ENCODE measurements at places on chromosomes 6 and 20.

DNA sequence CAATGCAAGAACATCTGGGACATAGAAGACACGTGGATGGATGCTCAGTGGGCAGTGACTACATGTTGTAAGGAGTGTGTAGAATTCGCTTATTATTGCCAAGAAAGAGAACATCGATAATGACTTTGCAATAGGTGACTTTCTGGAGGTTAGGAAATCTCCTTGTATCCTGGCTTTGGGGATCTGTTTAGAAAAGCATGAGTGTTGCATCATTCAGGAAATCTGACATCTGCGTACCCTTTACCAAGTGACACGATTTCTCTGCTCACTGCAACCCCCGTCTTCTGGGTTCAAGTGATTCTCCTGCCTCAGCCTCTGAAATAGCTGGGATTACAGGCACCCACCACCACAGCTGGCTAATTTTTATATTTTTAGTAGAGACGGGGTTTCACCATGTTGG is 23.2 kb downstream of the RIN2 start:
- DNase-seq, result no peak

- DNase-seq, result no peak
These were observed 14.0 kb downstream of the ZC2HC1B start for GRCh38 chr6:143878272-143878760.

GRCh38 chr20:50691573-50692551 is 520 bp upstream of the RIPOR3 start:
- no peak for DNase-seq

GRCh38 chr20:50891138-50891537 is 40.1 kb downstream of the ADNP start:
- no peak for DNase-seq

DNA sequence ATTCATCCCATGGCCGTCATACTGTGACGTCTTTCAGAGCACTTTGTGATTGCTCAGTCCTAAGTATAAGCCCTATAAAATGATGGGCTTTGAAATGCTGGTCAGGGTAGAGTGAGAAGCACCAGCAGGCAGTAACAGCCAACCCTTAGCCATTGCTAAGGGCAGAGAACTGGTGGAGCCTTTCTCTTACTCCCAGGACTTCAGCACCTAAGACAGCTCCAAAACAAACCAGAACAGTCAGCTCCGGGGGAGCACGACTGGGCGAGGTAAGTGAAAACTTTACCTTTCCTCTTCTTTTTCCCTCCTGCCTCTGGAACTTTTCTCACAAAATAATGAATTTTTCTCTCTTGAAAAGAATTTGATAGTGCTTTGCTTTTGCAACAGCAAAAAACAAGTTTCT is at the start of gene VIP:
Gene VIP (plus strand): TSS at position 104 of the 400 bp plus-strand sequence. CDS start 1,381 bp downstream, outside the sequence.
- no peak for DNase-seq
